Hepatic stellate cell (primary cell): ENCODE measurements at places on chromosomes 6 and 20.

DNA sequence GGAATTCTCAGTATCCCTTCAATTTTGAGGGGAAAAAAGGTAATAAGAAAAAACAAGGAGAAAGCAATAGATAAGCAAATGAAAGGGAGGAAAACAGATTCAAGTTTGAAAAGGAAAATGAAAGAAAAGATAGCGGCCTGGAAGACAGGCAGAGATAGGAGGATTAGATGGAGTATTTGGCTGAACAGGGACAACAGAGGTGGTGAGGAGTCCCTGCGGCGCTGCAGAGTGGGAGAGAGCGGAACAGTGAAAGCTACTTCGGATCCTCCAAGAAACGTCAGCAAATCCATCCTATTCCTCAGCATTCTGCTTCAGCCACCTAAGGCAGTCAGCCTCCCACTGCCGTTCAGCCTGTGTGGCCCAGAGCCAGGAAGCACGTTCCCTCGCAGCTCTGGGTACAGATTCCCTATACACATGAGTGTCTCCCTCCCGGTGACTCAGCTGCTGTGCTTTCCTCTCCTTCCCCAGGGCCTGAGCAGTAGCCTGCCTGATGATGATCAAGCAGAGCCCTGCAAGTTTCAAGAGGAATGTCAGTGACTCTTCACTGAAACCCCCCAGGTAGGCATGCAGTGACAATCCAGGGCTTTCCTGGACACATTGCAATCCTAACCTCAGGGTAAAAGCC, 43.4 kb upstream of the CDYL start:
- DNase-seq, result peak; percentile 86

GRCh38 chr6:27332692-27333641, 20.9 kb upstream of the POM121L2 start:
- DNase-seq, result no peak

- no peak for DNase-seq
Observed at GRCh38 chr6:89781070-89782034, 38.2 kb downstream of the MDN1 start.

- DNase-seq, result no peak
Observed at GRCh38 chr20:9093218-9093957, 24.5 kb downstream of the PLCB4 start.

GRCh38 chr6:19472153-19472552, 365.0 kb upstream of the ID4 start:
- no peak for DNase-seq

- no peak for DNase-seq
Observed at GRCh38 chr6:127518191-127518709, 885 bp downstream of the MTCL3 start.

DNA sequence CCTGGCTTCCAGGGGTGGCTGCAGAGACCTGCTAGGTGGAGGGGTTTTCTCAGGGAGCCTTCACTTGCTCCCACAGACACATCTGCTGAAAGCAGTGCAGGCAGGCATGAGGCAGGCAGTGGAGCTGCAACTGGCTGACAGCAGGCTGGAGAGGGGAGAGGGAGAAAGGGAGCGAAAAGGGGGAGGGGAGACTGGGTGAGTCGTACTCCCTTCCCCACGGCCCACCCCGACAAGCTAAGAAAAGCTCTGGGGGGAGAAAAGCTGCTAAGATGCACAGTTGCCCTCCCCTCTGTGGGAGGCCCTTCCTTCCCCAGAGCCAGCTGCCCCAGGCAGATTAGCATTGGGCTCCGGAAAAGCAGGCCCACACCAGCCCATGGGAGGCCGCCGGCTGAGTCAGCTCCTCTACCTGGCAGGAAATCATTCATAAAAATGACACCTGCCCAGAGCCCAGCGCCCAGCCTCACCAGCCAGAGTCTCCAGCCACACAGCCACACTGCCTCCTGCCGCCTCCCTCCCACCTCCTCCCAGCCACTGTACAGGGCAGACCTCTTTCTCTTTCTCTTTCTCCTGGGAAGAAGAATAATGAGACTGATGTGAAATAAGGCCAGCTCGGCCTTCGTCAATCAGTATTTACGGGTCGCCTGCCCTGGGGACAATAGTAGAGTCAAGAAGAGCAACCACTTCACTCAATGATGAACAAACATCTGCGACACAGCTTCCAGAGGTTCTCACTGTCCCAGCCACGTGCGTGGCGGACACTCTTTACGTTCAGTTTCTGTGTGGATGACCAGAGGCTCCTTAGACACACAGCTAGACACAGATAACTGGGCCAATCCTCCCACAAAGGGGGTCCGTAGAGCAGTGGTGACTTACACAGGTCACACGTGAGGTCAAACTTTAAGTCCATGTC, 7.7 kb upstream of the C20orf203 start:
- no peak for DNase-seq

DNA sequence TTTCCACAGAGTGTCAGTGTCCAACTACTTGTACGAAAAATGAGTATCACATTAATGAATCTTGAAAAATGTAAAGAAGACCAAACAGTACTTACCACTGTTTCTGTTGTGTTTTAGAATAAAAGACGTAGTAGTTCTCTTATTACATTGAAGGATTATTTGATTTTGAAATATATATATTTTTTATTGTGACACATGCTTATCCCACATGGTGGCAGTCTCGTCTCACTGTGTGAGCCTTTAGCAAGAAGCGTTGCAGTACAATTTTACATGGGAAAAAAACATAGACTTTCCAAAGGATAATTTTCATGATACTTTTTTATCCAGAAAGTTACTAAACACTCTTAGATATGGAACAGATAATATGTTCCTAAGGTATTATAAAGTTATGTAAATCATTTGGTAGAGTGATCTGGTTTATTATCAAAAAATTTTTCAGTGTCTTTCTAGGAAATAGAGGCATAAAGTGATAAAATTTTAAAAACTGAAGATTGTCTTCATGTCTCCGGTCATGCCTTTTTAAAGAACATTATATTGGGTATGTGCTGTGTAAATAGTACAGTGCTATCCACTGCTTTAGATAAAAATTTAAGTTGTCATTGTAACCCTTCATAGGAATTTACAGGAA, 117.5 kb upstream of the SAMD5 start:
- no peak for DNase-seq

- DNase-seq, result no peak
Observed at GRCh38 chr6:125808060-125808459, 17.3 kb downstream of the NCOA7 start.

DNA sequence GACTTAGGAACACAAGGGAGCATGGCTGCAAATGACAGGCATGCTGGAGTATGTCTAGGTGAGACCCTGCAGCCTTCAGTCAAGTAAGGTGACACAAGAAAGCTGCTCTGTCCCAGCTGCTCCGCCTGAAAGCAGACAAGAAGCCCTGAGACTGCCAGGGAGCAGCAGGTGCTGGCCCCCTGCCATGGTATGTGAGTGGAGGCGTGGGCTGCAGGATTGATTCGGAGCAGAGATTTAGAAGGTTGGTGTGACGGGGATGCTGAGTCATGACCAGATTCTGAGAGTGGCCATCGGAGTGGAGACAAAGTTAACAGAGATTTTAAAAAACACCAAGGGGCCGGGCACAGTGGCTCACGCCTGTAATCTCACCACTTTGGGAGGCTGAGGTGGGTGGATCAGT, 17.8 kb downstream of the LRP11 start:
- peak; percentile 71 for DNase-seq

DNA sequence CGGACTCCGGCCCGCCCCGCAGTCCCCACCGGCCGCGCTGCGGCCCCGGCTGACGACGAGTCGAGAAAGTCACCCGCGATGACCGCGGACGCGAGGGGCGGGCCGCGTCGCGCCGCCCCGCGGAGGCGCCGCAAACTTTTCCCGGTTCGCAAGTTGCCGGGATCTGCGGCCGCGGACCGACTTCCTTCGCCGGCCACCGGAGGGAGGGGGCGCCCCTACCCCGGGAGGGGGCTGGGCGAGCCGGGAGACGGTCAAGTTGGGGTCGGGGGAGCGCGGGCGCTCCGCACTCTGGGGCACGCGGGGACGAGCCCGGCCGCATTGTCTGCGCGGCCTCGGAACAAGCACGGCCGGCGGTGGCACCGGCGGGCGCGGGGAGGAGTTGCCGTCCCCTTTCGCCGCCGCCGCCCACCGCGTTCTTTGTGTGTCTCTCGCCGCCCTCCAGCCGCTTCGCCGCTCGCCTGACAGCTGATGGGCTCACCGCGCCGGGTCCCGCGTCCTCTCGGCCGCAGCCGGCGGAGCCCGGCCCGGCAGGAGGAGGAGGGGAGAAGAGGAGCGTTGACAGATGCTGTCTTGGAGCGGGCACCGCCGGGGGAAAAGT, 131.6 kb downstream of the OGFRL1 start:
- DNase-seq, result peak; percentile 41

DNA sequence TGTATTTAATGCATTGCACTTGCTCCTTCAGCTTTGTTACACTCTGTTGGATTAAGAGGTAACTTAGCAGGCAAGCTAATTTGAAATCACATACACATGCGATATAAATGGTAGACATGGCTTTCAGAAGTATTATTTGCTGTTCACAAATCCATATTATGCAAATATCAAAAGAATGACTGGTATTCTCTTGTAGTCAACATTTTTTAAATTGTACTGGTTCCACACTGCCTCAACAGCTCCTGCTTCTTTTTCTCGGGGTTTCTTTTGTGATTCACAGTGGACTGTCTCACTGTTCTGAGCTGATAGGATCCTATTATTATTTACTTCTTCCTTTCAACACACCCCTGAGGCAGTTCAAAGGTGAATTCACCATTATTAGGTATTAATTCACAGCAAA, 927.4 kb downstream of the KIF16B start:
- no peak for DNase-seq

DNA sequence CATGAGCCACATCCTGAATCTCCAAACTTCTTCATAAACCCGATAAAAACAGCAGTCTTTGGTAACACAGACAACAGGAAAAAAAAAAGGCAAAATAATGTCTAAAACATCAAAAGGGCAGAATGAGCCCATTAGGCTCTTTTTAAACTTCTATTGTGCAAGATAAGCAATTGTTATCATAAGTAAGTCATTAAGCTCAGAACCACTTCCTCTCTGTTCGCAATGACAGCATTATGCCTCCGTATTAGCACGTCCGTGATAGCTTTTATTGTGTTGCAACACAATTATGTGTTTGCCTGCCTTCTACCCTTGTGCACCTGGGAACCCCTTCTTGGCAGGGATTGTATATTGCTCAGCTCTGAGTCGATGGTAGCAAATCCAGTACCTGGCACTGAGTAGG, 147.1 kb downstream of the LRFN2 start:
- DNase-seq, result no peak

- DNase-seq, result no peak
Observed at GRCh38 chr6:125503181-125503580, 201.4 kb upstream of the HDDC2 start.

GRCh38 chr6:54198134-54198533, 86.9 kb downstream of the MLIP start:
- DNase-seq, result no peak

DNA sequence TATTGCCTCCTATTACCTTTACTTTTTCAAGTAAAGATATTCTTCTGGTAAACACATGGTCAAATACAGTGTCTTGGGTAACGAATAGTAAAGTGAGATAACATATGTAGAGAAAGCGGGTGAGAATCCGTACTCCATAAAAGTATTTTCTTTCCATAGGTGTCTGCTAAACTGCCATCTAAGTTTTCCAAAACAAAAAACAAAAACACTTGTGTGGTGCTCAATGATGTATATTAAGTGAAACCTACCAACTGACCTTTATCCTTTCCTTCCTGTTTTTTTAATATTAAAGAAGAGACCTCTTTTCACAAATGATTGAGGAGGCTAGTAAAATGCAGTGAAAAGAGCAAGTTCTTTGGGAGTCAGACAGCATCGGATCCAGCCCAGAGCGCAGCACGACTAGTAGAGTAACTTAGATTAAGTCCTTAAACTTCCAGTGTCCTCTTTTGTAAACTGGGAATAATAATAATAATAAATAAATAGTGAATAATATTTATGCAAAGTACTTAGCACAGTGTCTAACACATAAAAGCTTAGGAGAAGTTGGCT, 437 bp upstream of the CDKAL1 start:
- no peak for DNase-seq

GRCh38 chr20:6660441-6660840, 107.0 kb upstream of the BMP2 start:
- DNase-seq, result no peak

DNA sequence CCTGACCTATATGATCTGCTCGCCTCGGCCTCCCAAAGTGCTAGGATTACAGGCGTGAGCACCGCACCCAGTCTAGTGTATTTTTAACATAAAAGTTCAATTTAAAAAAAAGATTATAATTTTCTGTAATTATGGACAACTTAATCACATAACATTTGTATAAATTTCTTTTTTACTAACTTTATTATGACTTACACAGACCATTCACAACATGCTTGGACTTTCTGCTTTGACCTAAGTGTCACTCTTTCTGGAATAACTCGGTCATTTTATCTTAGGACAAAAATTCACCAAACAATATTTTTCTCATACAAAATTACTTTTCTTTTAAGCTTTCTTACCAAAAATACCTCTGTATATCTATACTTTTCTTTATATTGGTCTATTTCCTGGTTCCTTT, 15.4 kb upstream of the IL22RA2 start:
- no peak for DNase-seq

DNA sequence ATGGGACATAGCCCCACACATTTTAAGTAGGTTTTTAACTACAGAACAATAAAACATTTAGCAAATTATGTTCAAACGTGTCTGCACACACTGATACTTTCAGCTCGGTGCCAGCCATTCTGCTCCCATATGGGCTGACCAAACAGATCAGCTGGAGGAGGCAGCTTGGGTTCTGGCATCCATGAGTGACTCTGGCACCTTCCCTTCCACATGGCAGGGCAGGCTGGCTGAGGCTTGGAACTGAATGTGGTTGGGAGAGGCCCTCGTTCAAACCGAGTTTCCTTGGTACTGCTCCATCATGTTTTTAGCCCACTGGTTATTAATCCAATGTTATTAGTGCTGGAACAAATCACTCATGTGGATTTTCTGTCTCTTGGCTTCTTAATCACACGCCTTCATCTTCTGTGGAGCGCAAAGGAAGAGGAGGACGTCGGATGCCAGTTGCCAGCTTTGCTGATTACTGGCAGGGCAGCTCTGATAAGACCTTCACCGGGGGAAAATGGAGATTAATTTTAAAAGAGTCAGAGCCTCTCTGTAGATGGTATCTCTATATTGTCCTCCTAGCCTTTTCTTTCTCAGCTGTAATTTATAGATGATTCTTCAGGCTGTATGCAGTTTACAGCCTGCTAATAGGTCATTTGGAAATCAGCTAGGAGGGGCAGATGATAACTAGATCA, 93.1 kb upstream of the TIAM2 start:
- DNase-seq, result no peak
